ENCODE measurements at places on chromosomes 2 and 18. TPM values are rescaled to one million over a fixed set of nuclear protein-coding genes. Genes with fewer than 3 reads are reported as not detected.

GRCh38 chr2:196279541-196279940 lies 108.2 kb upstream of the STK17B start:
- H3K4me1 ChIP-seq = peaks cover 36% of the 10 kb centered on the region
- no peak for DNase-seq
- no peaks in the 10 kb centered on the region for H3K27me3 ChIP-seq
- H3K36me3 ChIP-seq = no peaks in the 10 kb centered on the region

- peaks cover 7% of the 10 kb centered on the region for H3K4me1 ChIP-seq
- no peak overlapping the region for H3K27ac ChIP-seq
- no peak overlapping the region for H3K4me3 ChIP-seq
- DNase-seq = no peak
- peaks cover 75% of the 10 kb centered on the region for H3K27me3 ChIP-seq
Measured at GRCh38 chr18:48021273-48021914, 90.9 kb upstream of the SMAD2 start.

DNA sequence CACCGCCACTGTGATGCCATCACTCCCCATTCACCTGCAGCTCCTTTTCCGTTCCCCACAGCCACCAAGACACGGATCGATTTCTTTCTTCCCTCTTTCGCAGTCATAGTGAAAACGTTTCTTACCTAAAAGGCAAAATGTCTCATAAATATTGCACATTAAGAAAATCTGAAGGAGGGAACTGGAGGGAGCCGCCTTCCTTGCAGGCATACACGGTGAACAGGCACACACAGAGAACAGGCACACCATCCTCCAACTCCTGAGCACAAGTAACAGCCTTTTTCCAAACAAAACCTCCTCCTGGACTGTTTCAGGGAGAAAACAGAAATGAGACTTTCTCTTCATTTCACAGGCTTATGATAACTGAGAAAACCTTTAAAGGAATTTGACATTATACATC lies 17.0 kb downstream of the MRPS5 start:
- H3K27ac ChIP-seq = no peak overlapping the region
- H3K4me1 ChIP-seq = peaks cover 14% of the 10 kb centered on the region
- H3K27me3 ChIP-seq = no peaks in the 10 kb centered on the region
- no peak for DNase-seq

DNA sequence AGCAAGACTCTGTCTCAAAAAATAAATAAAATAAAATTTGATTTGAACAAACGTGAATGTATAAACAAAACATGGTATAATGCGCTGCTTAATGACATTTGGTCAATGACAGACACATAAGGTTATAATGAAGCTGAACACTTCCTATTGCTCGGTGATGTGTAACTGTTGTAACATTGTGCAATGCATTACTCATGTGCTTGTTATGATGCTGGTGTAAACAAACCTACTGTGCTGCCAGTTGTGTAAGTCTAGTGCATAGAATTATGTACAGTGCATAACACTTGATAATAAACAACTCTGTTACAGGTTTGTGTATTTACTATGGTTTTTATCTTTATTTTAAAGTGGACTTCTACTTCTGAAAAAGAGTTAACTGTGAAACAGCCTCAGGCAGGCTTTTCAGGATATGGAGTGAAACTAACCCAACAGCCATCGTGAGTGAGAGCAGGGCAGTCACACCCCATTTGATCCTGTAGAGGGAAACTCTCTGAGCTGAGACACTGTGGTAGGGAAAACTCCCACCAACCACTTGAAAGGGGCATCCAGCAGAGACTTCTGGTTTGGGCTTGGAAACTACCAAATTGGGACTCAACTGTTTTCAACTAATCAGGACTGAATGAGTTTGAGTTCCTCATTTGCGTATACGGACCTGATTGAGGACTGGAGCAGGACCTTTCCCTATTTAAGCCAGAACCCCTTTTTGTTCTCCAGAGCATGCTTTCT lies 8.7 kb upstream of the RPRD1A start:
- peaks cover 2% of the 10 kb centered on the region for H3K36me3 ChIP-seq
- H3K27ac ChIP-seq = no peak overlapping the region

- H3K27me3 ChIP-seq = peaks cover 58% of the 10 kb centered on the region
- H3K27ac ChIP-seq = no peak overlapping the region
- no peak for DNase-seq
- H3K4me1 ChIP-seq = peaks cover 2% of the 10 kb centered on the region
Measured at GRCh38 chr2:219484343-219485200, 14.1 kb upstream of the GMPPA start.

GRCh38 chr18:32360682-32361345 lies 109.9 kb downstream of the GAREM1 start:
- peaks cover 3% of the 10 kb centered on the region for H3K4me1 ChIP-seq
- peaks cover 5% of the 10 kb centered on the region for H3K27me3 ChIP-seq
- DNase-seq = no peak
- H3K27ac ChIP-seq = no peak overlapping the region

The FOXD4L1 gene
- total RNA-seq = 0.10 TPM

DNA sequence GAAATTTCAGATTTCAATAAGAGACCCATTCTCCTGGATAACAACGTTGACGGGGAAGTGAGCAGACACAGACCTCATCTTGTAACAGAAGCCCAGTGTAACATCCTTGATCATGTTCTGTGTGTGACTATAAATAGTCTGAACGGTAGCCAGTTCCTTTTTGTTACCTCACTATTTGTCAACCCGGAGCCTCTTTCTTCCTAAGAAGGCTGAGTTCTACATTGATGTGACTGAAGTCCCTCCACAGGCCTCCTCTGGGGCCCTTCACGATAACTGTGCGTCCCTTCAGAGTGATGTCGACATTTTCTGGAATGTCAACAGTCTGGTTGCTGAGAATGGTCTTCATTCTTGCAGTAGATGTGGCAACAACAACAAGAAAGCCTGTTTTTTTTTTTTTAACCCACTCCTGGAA lies 6.3 kb upstream of the PLEKHM3 start:
- H3K27ac ChIP-seq = no peak overlapping the region
- H3K36me3 ChIP-seq = no peaks in the 10 kb centered on the region

GRCh38 chr2:144310484-144310883 lies 209.4 kb downstream of the ZEB2 start:
- H3K27me3 ChIP-seq = no peaks in the 10 kb centered on the region
- no peak overlapping the region for H3K27ac ChIP-seq
- no peak for DNase-seq
- H3K4me1 ChIP-seq = peaks cover 9% of the 10 kb centered on the region

DNA sequence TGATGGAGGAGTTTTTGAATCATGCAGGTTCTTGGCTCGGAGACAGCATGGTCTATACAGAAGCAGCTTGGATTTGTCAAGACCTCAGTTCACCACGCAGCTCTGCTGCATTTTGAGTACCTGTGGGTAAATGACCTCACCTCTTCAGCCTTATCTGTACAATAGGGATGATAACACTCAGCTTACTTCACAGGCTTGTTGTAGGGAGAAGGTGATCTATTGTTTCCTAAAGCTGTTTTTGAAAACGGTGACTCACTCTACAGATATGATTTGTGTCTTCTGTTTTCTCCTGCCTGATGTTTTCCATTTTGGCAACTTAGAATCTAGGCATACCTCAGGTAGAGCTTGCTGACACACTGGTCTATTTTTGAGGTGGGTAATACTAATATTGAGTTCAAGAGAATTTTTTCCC lies 80.3 kb downstream of the FMNL2 start:
- H3K4me3 ChIP-seq = no peak overlapping the region
- H3K36me3 ChIP-seq = no peaks in the 10 kb centered on the region

The SKOR2 gene
- total RNA-seq = not detected

- no peak overlapping the region for H3K27ac ChIP-seq
- H3K27me3 ChIP-seq = no peaks in the 10 kb centered on the region
- no peak for DNase-seq
- no peaks in the 10 kb centered on the region for H3K36me3 ChIP-seq
Measured at GRCh38 chr2:55415300-55415699, 4.4 kb downstream of the CCDC88A start.

The HJURP gene
- 1.1 TPM for total RNA-seq

- DNase-seq = peak; percentile 89
- H3K4me1 ChIP-seq = peaks cover 46% of the 10 kb centered on the region
- peak overlapping the region; percentile 99 for H3K27ac ChIP-seq
- H3K4me3 ChIP-seq = peak overlapping the region; percentile 22
- no peaks in the 10 kb centered on the region for H3K36me3 ChIP-seq
Measured at GRCh38 chr2:43127208-43127940, 99.0 kb downstream of the ZFP36L2 start.

GRCh38 chr2:220980966-220981675 lies 591.0 kb downstream of the EPHA4 start:
- no peak overlapping the region for H3K4me3 ChIP-seq
- no peaks in the 10 kb centered on the region for H3K36me3 ChIP-seq
- no peaks in the 10 kb centered on the region for H3K4me1 ChIP-seq
- H3K27ac ChIP-seq = no peak overlapping the region

The LOXHD1 gene
- 0.30 TPM for total RNA-seq
